ENCODE measurements at places on chromosomes 5 and 9. TPM values are rescaled to one million over a fixed set of nuclear protein-coding genes. Genes with fewer than 3 reads are reported as not detected.

Gene POLE3
- 72.9 TPM for polyA plus RNA-seq

GRCh38 chr5:76372323-76373054, 30.6 kb upstream of the IQGAP2 start:
- no peak for DNase-seq

Gene IL33
- 11.6 TPM for polyA plus RNA-seq

DNA sequence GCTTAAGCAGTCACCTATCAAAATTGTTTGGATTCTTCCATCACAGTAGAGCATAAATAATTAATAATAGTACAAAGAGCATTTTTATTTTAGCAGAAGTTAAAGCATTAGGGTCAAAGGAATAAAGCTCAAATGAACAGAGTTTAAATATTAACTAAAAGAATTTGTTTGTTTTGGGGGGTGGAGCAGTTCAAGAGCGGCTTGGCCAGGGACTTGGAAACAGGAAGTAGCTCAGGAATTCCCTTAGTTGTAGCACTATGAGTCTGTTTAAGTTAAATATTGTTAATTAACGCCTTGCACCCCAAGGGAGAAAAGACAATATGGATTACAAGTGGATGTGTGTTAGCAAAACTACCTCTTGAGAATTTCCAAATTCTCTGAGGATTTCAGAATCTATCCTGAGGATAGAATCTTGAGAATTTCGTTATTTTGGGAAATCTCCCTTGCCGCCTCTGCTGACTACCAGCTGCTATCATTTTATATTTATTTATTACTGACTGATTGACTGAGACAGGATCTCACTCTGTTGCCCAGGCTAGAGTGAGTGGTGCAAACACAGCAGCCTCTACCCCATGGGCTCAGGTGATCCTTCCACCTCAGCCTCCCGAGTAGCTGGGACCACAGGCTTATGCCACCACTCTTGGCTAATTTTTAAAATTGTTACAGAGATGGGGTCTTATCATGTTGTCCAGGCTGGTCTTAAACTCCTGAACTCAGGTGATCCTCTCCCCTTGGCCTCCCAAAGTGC, 96.7 kb upstream of the CHD1 start:
- no peak for DNase-seq

- no peak for DNase-seq
Measured at GRCh38 chr5:109374625-109375024, 35.1 kb downstream of the PJA2 start.

DNA sequence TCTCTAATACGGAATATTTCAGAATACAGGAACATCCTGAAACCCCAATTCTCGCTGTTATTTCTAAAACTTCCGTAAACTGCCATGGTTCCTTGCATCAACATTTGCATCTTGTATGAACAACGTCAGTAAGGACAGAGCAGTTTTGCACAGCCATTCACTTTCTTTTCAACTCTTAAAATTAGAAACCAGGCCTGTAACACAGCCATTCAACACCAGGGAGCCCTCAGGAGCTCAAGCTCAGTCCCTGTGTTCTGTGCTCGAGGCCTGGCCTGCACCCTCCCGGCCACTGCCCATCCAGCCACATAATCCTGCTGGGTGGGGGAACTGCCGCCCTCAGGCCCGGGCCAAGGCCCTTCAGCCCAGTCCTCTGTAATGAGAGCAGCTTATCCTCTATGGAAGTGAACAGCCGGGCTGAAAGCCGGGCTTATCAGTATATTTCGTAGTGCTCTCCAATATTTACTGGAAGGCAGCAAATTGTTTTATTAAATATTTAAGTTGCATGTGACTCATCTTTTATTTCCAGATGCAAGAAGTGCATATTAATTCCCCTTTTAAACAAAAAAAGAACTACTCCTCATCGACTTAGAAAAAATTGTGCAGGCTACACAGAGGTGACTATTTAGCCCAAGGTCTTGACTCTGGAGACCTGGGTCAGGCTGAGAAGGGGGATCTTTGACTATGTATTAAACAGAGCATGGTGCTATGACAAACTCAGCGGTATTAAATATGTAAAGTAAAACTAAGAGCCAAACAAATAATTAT, 33.2 kb upstream of the SLC6A3 start:
- DNase-seq = no peak
